ENCODE measurements at places on chromosomes 5 and 9.

- DNase-seq = peak; percentile 11
- H3K27me3 ChIP-seq = no peaks in the 10 kb centered on the region
- no peaks in the 10 kb centered on the region for H3K36me3 ChIP-seq
Measured at GRCh38 chr5:125267636-125268248, 521.3 kb upstream of the ZNF608 start.

- H3K36me3 ChIP-seq = peaks cover 2% of the 10 kb centered on the region
- peak overlapping the region; percentile 37 for H3K27ac ChIP-seq
- H3K4me1 ChIP-seq = peaks cover 13% of the 10 kb centered on the region
- peak; percentile 98 for DNase-seq
- H3K27me3 ChIP-seq = no peaks in the 10 kb centered on the region
Measured at GRCh38 chr9:96344458-96345180, 38.9 kb downstream of the SLC35D2 start.

DNA sequence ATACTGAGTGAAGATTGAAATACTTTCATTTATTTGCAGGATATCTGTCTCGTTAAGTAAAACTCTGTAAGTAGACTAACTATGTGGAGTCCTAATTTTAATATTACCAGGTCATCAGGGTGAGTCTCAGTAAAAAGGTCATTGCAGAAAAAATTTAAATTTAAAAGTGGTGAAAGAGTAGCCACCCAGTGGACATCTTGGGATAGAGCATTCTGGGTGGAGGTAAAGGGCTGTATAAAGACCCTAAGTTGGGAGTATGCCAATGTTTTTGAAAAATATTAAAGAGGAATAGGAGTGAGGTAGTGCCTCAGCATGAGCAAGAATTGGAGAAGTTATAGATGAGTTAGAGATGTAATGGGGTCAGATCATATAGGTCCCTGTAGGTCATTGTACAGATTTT is 145.5 kb downstream of the HMHB1 start:
- H3K27me3 ChIP-seq = no peaks in the 10 kb centered on the region
- no peak overlapping the region for H3K4me3 ChIP-seq

- DNase-seq = no peak
- no peak overlapping the region for H3K27ac ChIP-seq
- H3K27me3 ChIP-seq = no peaks in the 10 kb centered on the region
- H3K4me1 ChIP-seq = no peaks in the 10 kb centered on the region
- H3K36me3 ChIP-seq = no peaks in the 10 kb centered on the region
Measured at GRCh38 chr9:106576232-106576760, 286.7 kb upstream of the ZNF462 start.

DNA sequence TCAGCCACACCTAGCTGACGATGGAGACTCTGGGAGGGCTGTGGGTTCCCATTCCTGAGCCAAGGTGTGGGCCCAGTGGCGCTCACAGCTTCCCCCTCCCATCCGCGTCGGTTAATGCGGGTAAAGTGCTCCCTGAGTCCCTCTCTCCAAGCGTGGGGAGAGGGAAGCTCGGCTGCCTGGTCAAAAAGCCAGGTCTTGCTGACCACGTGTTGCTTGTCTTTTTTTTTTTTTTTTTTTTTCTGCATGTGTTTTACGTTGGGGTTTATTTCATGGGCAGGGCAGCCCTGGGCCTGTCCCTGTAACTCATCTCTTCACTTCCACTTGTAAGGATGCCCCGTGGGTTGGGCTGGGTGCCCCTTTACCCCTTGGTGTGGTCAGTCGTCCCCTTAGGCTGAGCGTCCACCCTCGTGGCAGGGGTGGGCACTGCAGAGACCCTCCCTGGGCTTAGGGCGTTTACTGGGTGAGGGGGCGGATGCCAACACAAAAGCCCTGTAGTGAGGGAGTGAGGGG is 11.9 kb downstream of the NKD2 start:
- DNase-seq = no peak
- no peaks in the 10 kb centered on the region for H3K4me1 ChIP-seq
- H3K27ac ChIP-seq = no peak overlapping the region
- H3K4me3 ChIP-seq = no peak overlapping the region
- H3K27me3 ChIP-seq = no peaks in the 10 kb centered on the region
- no peaks in the 10 kb centered on the region for H3K36me3 ChIP-seq

DNA sequence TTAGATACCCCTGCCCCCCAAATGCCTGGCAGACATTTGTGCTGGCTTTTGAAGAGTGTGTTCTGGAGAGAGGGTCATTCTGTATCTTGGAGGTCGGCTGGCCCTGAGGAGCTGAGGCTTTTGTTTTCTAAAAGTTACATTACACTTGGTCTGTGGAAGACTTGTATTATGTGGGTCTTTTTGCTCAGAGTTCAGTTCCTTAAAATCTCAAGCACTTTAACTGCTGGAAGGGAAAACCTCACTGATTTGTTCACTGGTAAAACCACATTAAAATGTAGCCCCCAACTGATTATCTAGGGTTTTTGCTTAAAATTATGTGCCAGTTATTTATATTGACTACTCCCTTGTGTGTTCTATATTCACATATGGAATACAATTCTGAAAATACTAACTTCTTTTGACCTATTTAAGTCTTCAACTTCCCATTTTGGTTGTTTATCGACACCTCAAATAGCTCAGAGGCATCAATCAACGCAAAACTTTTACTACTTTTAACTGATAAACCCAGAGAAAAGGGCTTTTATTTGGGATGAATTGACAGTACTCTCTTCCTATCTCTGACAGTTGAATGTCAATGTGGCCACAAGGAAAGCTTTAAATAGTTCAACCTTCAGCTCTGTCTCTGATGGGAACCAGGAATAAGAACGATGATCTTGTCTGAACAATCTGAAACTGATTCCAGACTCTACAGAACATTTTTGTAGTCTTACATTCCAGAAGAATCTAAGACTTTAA is 54.0 kb upstream of the MAP3K1 start:
- DNase-seq = no peak
- H3K36me3 ChIP-seq = no peaks in the 10 kb centered on the region
- H3K27me3 ChIP-seq = no peaks in the 10 kb centered on the region
- no peak overlapping the region for H3K4me3 ChIP-seq

- no peaks in the 10 kb centered on the region for H3K27me3 ChIP-seq
- H3K4me1 ChIP-seq = no peaks in the 10 kb centered on the region
- H3K36me3 ChIP-seq = no peaks in the 10 kb centered on the region
- no peak overlapping the region for H3K4me3 ChIP-seq
- DNase-seq = no peak
Measured at GRCh38 chr5:175588709-175589429, 69.0 kb upstream of the HRH2 start.

DNA sequence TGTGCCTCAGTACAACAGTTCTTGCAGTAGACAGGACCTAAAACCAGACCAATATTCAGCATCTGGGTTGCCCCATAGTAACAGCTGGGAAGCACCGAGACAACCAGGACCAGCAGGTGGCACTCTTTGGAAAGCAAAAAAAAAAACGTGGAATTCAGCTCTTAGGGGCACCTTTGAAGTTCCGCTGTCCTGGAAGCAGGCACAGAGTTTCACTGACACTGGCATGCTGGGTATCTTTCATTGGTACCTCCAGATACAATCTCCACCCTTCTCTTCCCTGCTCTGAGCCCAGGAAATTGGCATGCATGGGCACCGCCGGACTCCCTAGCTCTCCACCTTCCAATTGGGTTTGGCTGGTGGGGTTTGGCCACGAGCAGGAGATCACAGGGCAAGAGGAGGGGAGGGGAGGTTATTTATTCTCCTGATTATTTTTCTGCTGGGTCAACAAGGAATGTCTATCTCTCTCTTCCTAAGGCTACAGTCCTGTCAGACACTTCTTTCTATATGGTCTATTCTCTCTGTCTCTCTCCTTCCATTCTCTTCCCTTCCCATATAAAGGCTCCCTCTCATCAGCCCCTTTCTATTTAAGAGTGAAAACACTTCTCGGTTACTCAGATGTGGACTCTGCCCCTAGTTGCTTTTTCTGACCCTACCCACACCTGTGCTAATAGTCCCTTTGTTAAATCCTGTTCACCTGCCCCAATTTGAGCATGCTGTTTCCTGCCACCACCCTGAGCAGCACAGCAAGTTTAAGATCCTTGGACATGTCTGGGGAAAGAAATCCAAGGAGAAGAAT is 1.9 kb upstream of the IDNK start:
- H3K4me1 ChIP-seq = peaks cover 3% of the 10 kb centered on the region
- peak; percentile 39 for DNase-seq
- no peak overlapping the region for H3K4me3 ChIP-seq

DNA sequence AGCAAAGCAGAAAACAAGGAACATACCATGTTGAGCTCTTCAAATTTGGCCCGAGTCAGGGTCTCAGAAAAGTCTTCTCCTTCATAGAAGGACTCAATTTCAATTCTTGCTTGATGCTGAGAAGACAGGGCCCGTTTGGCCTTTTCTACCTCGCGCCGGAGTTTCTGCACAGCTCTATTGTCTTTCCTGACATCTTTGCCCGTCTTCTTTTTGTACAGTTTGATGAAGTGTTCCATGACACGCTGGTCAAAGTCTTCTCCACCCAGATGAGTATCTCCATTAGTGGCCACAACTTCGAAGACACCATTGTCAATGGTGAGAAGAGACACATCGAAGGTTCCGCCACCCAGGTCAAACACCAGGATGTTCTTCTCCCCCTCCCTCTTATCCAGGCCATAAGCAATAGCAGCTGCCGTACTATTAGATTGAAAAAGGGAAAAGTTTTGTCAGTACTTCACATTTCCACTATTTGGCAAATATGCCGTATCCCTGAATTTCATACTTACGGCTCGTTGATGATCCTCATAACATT is 2.2 kb downstream of the HSPA5 start:
- no peaks in the 10 kb centered on the region for H3K27me3 ChIP-seq
- H3K36me3 ChIP-seq = peaks cover 26% of the 10 kb centered on the region
- no peak for DNase-seq

GRCh38 chr9:121725008-121725775 is 73.8 kb downstream of the DAB2IP start:
- no peak overlapping the region for H3K4me3 ChIP-seq
- DNase-seq = peak; percentile 99
- H3K27me3 ChIP-seq = no peaks in the 10 kb centered on the region
- H3K4me1 ChIP-seq = peaks cover 21% of the 10 kb centered on the region
- peak overlapping the region; percentile 80 for H3K27ac ChIP-seq

- H3K4me1 ChIP-seq = no peaks in the 10 kb centered on the region
- no peak overlapping the region for H3K4me3 ChIP-seq
- peak; percentile 3 for DNase-seq
- H3K36me3 ChIP-seq = no peaks in the 10 kb centered on the region
- H3K27ac ChIP-seq = no peak overlapping the region
Measured at GRCh38 chr5:110055302-110055701, 365.6 kb downstream of the MAN2A1 start.

DNA sequence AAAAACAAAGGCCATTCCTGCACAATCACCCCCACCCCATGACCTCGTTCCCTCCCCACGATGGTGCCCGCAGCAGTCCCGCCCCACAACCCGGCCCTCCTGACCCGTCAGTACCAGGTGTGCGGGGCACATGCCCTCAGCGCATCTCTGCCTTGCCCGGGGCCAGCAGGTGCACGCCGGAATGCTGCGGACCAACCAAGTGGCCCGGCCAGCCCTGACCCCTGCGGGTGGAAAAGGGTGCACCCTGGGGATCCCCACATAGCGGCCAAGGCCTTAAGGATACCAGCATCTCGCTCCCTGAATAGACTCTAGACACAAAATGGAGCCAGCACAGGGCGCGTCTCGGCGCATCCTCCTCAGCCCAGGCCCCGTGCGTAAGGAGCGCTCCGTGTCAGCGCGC is 6.0 kb downstream of the SFXN1 start:
- H3K4me1 ChIP-seq = no peaks in the 10 kb centered on the region
- no peaks in the 10 kb centered on the region for H3K36me3 ChIP-seq
- DNase-seq = no peak
- H3K4me3 ChIP-seq = no peak overlapping the region

DNA sequence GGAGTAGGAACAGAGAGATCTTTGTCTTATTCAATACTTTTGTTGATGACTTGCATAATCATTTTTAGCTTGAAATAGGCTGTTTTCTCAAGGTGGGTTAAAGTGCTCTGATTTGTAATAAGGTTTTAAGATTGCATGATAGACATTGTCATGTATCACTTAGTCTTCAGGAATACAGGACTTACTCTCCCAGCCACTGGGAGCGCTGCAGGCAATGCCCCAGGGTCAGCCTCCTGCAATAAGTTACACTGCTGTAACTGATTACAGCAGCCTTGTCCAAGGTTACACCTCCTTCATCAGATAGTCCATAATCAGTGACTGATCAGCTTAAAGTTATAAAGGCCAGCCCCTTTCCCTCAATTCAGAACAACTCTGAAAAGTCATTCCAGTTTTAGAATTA is 218.6 kb downstream of the ESM1 start:
- no peaks in the 10 kb centered on the region for H3K36me3 ChIP-seq
- DNase-seq = no peak
- H3K27ac ChIP-seq = no peak overlapping the region

- H3K4me1 ChIP-seq = peaks cover 19% of the 10 kb centered on the region
- no peaks in the 10 kb centered on the region for H3K36me3 ChIP-seq
- H3K4me3 ChIP-seq = no peak overlapping the region
- H3K27ac ChIP-seq = no peak overlapping the region
- DNase-seq = peak; percentile 23
- H3K27me3 ChIP-seq = no peaks in the 10 kb centered on the region
Measured at GRCh38 chr9:114722081-114722621, 40.2 kb upstream of the TEX48 start.

GRCh38 chr9:131667576-131667975 is 72.3 kb downstream of the RAPGEF1 start:
- no peaks in the 10 kb centered on the region for H3K27me3 ChIP-seq
- H3K4me1 ChIP-seq = peaks cover 21% of the 10 kb centered on the region
- no peak overlapping the region for H3K27ac ChIP-seq
- H3K4me3 ChIP-seq = no peak overlapping the region
- no peak for DNase-seq

DNA sequence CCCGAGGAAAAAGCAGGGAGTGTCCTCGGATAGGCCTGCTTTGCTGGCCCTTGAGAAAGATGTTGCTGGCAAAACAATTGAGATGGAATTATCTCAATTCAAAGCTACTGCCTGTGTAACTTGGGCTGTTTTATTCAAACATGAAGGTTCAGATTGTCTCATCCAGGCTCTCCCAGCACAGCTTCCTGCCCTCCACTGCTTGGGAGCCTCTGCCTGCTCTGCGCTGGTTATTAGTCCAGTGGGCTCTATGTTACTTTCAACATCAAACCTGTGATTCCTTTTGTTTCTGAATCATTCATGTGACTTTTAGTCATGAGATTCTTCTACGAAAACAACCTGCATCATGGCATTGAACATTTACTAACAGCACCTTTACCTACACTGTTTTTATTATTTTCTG is 123.2 kb downstream of the SNCAIP start:
- H3K27me3 ChIP-seq = no peaks in the 10 kb centered on the region
- no peaks in the 10 kb centered on the region for H3K36me3 ChIP-seq
- no peak overlapping the region for H3K27ac ChIP-seq
- DNase-seq = no peak
- no peaks in the 10 kb centered on the region for H3K4me1 ChIP-seq

GRCh38 chr5:39720136-39720535 is 295.4 kb upstream of the DAB2 start:
- H3K4me3 ChIP-seq = no peak overlapping the region
- H3K27me3 ChIP-seq = no peaks in the 10 kb centered on the region
- H3K36me3 ChIP-seq = no peaks in the 10 kb centered on the region
- no peaks in the 10 kb centered on the region for H3K4me1 ChIP-seq
- DNase-seq = no peak

- H3K4me1 ChIP-seq = no peaks in the 10 kb centered on the region
- no peak overlapping the region for H3K4me3 ChIP-seq
- no peak for DNase-seq
- H3K27me3 ChIP-seq = no peaks in the 10 kb centered on the region
- H3K36me3 ChIP-seq = no peaks in the 10 kb centered on the region
Measured at GRCh38 chr9:109307380-109308240, 13.2 kb downstream of the EPB41L4B start.

GRCh38 chr5:74231697-74232096 is 408.8 kb downstream of the ENC1 start:
- H3K4me3 ChIP-seq = no peak overlapping the region
- no peak for DNase-seq
- H3K27ac ChIP-seq = no peak overlapping the region
- peaks cover 9% of the 10 kb centered on the region for H3K4me1 ChIP-seq
